Activated CD8-positive, alpha-beta memory T cell treated with anti-CD3 and anti-CD28 coated beads for 4 hours (primary cell): ENCODE measurements at places on chromosomes 4 and X.

GRCh38 chrX:72020204-72020603 is 109.6 kb downstream of the NHSL2 start:
- DNase-seq: no peak

GRCh38 chr4:108754327-108754726 is 8.5 kb downstream of the ETNPPL start:
- DNase-seq: no peak

DNA sequence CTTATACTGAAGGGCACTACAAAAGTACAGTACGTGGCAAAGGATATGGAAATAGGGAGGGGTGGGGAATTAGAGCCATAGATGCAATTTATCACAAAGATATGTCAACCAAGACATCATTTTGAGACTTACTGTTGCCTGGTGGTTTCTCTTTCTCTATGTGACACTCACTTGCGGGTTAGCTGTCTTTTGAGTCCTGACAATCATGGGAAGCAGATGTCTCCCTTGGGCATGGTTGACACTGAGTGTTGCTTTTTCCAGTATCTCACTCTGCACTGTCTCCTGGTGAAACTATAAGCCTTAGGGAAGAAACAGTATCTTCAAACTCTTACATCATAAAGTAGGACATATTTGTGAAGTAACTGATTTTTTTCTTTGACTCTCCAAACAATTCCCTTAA is 383.5 kb upstream of the LCORL start:
- no peak for DNase-seq

GRCh38 chr4:9988933-9989332 is 32.4 kb downstream of the SLC2A9 start:
- no peak for DNase-seq

DNA sequence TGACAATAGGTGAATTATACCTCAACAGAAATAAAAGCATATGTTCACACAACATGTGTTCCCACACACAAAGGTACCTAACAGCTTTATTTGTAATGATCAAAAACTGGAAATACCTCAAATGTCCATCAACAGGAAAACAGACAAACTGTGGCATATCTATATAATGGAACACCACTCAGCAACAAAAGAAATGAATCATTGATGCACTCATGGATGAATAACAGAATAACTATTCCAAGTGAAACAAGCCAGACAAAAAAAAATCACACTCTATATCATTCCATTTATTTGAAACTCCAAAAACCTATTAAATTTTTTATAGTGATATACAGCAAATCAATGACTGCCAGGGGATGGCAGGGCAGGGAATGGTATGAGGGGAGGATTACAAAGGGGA is 148.1 kb downstream of the PLS3 start:
- no peak for DNase-seq

DNA sequence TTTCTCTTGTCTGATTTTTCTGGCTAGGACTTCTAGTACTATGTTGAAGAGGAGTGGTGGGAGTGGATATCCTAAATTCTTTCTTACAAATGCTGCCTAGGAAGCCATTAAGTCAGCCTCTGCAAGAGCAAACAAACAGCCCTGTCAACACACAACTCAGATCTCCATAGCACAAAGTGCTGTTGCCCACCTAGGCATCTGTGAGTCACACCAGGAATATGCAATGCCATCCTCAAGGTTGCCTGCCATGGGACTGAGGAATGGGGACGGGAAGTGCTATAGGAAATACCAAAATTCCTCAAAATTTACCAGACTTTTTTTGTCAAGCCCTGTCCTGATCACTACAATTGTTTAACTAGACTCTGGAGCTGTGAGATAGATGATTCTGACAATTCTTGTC is 466.9 kb downstream of the FSTL5 start:
- no peak for DNase-seq

DNA sequence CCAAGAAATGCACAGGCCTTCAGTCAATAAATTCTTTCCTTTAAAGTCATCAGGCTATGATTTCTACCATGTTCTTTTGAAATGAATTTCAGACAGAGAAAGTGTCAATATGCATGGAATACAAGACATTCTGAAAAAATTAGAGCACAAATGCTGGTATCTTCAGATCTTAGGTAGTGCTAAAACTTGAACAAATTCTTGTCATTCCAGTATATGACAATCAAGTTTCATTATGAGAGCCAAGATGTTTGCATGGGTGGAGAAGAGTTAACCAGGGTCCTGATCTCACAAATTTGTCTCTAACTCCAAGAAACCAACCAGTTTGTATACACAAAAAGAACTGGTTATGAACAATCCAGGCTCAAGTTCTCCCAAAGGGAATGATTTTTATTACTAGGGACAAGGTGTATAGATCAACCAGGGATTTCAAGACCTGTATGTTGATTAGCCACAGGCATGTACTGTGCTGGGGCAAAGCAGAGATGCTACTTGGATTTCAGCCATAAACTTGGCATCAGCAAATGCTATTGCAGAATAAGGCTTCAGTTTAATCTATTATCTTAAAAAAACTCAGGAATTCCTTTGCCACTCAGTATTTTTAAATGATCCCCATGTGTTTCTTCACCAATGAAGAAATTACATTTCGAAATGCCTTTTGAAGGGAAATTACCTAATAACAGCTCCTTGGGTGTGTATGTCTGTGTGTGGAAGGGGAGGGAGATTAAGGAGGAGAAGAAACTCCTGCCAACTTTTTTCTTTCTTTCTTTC is 69.7 kb downstream of the FANCB start:
- DNase-seq: no peak

GRCh38 chr4:85005865-85006377 is 39.4 kb upstream of the WDFY3 start:
- no peak for DNase-seq

DNA sequence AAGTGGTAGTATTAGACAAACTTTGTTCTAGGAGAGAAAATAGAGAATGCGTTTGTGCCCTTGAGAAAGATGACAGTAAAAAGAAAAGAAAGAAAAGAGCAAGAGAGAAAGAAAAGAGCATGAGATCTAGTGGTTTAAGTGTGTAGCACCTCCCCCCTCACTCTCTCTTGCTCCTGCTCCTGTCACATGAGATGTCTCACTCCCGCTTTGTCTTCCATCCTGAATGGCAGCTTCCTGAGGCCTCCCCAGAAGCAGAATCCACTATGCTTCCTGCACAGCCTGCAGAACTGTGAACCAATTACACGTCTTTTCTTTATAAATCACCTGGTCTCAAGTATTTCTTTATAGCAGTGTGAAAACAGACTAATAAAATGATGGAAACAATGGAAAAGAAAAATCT is 499.6 kb downstream of the ACTRT1 start:
- no peak for DNase-seq

DNA sequence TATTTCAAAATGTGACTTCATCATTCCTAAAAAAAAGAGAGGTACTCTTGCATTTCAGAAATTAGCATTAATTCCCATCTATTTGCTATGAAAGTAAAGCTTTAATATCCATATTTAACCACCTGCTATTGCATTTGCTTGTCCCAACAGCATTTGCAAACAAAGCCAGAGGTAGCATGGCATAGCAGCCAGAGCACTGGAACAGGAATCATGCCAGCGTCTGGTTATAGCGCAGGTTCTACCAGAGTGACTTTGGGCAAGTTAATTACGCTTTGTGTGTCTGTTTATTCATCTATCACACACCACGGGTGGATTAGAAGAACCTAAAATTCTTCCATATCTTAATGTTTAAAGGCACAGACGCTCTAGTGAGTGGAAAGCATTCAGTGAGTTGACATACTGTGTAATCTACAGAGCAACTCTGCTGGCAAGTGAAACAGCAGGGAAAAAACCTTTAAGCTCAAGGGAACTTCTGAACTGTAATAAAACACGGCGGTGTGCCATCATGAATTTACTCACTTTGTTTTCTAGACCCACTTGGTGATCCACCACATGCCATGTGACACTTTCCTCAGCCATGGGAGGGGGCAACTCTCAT is 76.6 kb upstream of the QRFPR start:
- DNase-seq: no peak

DNA sequence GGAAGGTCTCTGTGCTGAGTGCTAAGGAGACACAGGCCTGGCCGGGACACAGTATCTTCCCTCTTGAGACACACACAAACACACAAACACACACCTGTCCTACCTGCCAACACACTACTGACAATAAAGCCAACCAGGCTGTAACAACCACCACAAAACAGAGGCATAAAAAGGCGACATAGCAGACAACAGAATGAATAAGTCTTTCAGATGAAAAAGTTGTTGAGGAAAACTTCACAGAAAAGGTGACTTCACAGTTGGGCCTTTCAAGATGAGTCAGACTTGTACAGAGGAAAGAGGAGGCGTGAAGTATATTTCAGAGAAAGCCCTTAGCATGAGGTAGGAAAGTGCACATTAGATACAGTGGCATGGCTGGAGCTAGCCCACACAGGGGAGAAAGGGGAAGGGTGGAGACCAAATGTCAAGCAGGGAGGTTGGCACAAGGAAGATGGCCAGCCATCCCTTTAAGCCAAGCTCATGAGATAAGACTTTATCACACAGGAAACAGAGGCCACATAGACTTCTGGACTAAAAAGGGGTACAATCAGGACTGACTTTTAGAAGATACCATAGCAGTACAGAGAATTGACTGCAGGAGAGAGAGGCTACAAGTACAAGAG is 54.0 kb downstream of the SLC9A7 start:
- DNase-seq: no peak

- no peak for DNase-seq
Observed at GRCh38 chr4:30847167-30847566, 127.0 kb downstream of the PCDH7 start.

DNA sequence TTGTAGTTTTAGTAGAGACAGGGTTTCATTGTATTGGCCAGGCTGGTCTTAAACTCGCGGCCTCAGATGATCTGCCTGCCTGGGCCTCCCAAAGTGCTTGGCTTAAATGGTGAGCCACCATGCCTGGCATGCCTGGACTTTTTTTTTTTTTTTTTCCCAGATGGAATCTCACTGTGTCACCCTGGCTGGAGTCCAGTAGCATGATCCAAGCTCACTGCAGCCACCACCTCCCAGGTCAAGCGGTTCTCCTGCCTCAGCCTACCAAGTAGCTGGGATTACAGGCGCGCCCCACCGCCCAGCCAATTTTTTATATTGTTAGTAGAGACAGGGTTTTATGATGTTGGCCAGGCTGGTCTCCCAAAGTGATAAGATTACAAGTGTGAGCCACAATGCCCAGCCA is 8.4 kb downstream of the UBE2K start:
- DNase-seq: no peak

GRCh38 chr4:8150152-8151090 is 8.2 kb downstream of the ABLIM2 start:
- no peak for DNase-seq

DNA sequence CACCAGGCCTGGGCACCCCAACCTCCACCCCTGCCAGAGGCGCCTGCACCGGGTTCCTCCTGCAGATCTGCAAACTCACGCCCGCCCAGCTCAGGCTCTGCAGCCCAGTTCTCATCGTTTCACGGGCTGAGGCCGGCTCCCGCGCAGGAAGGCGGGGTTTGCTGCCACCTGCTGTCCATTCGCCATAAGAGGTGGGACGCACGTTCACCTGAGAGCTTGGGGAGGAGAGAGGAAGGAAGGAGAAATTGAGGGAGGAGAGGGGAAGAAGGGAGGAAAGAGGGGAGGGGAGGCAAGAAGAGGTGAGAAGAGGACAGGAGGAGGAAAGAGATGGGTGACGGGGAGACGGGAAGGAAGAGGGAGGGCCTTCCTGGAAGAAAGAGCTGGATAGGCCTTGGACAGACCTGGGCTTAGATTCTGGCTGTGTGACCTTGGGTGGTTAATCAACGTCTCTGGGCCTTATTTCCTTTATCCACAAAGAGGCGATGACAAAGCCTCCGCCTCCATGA is 114.5 kb downstream of the ADRA2C start:
- peak; percentile 23 for DNase-seq

- no peak for DNase-seq
Observed at GRCh38 chrX:56308726-56309125, 76.6 kb downstream of the KLF8 start.

GRCh38 chr4:75844151-75844662 is 58.0 kb downstream of the PPEF2 start:
- no peak for DNase-seq

- no peak for DNase-seq
Observed at GRCh38 chrX:153867671-153868070, 18.3 kb downstream of the L1CAM start.

GRCh38 chr4:167114416-167114971 is 119.8 kb downstream of the SPOCK3 start:
- no peak for DNase-seq

DNA sequence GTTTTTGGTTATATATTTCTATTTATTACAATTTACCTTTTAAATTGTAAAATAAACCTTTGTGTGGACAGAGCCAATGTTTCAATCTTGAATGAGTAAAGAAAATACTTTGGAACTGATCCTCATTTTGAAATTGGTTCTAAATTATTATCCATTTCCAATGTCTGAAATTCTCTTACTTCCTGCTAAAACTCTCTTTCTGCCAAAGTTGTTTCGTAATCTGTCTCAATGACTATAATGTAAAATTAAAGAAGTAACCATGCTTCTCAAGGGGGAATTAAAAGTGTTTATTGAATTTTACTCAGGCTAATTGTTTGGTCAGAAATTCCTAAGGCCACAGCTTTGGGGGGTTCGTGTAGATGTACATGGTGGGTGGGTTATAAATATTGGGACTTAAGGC is 34.8 kb downstream of the YIPF6 start:
- no peak for DNase-seq

DNA sequence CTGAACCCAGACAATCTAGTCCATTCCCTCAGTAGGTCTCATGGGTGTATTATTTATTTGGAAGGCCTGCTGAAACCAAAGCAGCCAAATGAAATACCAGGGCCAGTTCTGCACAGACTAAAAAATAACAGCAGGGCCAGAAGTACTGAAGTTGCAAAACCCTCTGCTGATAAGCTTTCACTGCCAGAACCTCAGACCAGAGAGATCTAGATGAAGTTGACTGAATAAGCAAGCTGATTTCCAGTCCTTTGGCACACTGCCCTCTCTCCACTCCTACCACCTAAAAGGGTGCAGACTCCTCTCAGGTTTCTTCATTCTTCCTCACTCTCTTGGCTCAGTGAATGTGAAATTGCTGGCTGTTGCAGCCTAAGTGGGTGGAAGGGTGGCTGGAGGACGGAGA is 276.7 kb upstream of the KLF3 start:
- DNase-seq: no peak

DNA sequence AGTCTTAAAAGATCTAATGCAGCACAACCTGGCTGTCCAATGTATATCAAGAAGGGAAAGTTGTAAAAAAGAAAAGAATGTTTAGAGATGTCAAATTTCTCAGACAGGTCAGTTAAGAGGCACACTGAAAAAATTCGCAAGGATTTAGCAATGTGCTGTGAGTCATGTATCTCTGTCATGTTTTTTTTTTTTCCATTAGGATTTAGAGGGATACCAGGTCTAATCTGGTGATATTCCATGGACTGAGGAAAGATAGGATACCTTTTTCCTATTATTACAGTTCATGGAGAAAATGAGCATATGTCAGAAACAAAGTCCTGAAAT is 815.4 kb upstream of the PCDH10 start:
- no peak for DNase-seq

DNA sequence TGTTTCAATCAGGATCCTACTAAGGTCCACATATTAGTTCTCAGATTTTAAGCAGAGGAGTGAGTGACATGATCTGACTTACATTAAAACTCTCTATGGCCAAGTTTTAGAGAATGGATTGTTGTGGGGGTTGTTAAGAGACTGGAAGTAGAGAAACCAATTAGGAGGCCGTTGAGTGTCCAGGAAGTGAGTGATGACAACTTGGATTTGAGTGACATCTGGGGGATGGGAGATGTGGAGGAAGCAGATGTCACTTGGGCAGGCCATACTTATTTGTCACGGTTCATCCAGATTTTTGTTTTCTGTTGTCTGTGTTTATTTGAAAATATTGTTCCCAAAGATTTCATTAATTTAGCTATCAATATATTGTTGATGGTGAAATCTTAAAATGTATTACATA is 28.3 kb downstream of the ADD1 start:
- DNase-seq: no peak

GRCh38 chrX:153564047-153564606 is 34.8 kb downstream of the CCNQ start:
- no peak for DNase-seq
